ENCODE measurements at places on chromosomes 1 and 21.

- no peak for DNase-seq
These were observed 25.0 kb downstream of the ZSCAN20 start for GRCh38 chr1:33497410-33497809.

DNA sequence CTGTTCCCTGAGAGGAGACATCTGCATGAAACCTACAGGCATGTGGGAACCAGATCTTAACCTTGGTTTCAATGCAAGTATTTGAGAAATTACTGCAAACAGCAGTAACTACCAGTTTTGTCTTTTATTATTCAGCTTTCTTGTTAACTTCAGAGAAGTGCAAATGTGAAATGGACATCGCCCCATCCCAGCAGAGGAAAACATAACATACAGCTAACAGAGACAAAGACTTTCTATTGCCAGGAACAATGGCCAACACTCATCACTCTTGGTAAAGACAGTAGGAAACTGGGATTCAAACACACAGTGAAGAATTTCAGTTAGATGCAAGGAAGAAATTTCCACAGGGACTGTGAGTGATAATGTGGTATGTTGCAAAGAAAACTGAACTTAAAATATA, 115.1 kb downstream of the SLC30A10 start:
- no peak for DNase-seq

- DNase-seq = no peak
These were observed 20.4 kb upstream of the HPDL start for GRCh38 chr1:45306319-45306718.

GRCh38 chr1:29645586-29645985, 409.3 kb downstream of the PTPRU start:
- DNase-seq = no peak

DNA sequence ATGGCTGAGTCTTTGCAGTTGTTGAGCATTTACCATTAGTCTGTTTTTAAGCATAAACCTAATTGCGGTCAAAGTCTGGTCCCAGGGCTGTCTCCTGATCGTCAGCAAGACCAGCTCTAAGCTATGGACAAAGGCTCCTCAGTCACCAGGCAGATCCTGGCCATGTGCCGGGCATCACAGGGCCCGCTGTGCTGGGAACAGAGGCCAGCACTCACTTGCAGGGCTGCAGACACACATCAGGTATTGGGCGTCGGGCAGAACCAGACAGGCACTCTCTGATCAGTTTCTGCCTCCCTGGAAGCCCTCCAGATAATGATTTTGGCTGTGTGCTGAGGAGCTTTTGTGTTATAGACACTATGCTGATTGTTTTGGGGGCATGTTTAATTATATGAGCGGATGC, 26.6 kb downstream of the TMEM51 start:
- no peak for DNase-seq

DNA sequence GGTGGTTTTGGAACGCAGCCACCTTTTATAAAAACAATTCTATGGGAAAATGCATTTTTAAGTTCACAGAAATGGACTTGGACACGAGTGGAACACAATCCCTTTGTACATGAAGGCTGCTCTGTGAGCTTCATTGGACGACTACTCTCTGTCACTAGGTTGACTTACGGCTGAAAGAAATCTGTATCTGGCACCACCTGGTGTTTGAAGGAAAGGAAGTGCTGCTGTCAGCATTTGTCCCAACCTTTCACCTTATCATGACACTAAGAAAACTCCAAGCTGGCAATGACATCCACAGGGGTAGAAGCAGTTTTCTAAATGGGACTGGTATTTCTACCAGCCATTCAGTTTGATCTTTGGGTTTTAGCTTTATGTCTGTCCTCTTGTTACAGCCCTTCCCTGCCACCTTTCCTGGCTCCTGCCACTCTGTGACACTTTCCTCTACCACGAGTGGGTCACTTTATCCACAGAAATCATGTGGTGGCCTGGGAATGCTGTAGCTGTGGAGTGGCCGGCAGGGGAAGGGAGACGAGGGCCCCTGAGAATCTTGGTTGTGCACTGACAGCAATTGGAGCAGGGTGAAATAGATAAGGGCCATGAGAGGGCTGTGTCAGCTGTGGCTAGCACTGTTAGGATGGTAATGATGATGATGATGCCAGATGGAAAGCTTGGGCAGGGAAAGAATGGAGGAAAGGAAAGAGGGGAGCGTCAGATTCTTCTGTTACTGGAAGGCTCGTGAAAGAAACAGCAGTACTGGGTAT, 85.2 kb downstream of the TBX19 start:
- no peak for DNase-seq

DNA sequence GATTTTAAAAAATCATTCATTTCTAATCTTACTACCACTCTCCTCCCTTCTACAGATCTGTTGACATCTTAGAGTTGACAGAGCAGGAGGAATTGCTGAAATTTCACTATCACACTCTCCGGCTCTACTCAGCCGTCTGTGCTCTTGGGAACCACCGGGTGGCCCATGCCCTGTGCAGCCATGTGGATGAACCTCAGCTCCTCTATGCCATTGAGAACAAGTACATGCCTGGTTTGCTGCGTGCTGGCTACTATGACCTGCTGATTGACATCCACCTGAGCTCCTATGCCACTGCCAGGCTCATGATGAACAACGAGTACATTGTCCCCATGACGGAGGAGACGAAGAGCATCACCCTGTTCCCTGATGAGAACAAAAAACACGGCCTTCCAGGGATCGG, 276.7 kb downstream of the ZP4 start:
- DNase-seq = no peak

- no peak for DNase-seq
These were observed 94.4 kb downstream of the PATJ start for GRCh38 chr1:61836649-61837048.

- DNase-seq = no peak
These were observed 35.2 kb downstream of the TEX35 start for GRCh38 chr1:178548108-178548507.

DNA sequence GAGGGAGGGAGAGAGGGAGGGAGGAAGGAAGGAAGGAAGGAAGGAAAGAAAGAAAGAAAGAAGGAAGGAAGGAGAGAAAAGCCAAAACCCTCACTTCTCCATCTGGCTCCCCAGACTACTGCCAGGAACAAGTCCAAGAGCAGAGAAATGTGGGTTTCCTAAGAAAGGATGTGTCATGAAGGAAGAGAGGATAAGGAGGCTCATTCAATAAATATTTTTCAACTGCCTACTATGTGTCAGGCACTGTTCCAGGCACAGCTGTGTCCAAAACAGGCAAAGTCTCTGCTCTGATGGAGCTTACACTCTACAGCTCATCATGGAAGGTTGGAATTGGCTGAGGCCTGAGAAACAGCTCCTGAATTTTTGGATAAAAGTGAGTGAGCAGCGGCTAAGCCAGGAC, 42.6 kb upstream of the ATP2B4 start:
- DNase-seq = no peak

DNA sequence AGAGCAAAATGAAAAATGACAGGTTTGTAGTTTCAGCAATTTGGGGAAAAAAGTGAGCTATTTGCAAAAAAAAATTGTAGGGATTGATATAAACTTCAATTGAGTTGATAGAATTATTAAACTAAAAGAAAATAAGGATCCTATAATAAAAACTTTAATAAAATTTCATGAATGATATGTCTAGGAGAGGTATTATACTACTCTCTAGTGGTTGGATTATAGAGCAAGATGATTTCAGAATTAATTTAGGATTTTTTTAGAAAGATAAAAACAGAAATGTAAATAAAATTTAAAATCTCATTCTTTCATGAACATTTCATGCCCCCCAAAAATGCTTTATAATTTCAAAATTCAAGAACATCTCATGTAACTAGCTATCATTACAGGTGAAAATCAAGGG, 430.4 kb downstream of the DSCAM start:
- no peak for DNase-seq

- DNase-seq = no peak
These were observed 19.3 kb downstream of the INSRR start for GRCh38 chr1:156839426-156840109.

GRCh38 chr21:32099812-32100416, 178.9 kb downstream of the MIS18A start:
- DNase-seq = no peak

- DNase-seq = no peak
These were observed 108.2 kb downstream of the TIAM1 start for GRCh38 chr21:31235671-31236450.

- DNase-seq = no peak
These were observed 39.4 kb upstream of the GADD45A start for GRCh38 chr1:67645495-67646144.

GRCh38 chr1:28519946-28520725, 14.3 kb downstream of the RCC1 start:
- DNase-seq = no peak

DNA sequence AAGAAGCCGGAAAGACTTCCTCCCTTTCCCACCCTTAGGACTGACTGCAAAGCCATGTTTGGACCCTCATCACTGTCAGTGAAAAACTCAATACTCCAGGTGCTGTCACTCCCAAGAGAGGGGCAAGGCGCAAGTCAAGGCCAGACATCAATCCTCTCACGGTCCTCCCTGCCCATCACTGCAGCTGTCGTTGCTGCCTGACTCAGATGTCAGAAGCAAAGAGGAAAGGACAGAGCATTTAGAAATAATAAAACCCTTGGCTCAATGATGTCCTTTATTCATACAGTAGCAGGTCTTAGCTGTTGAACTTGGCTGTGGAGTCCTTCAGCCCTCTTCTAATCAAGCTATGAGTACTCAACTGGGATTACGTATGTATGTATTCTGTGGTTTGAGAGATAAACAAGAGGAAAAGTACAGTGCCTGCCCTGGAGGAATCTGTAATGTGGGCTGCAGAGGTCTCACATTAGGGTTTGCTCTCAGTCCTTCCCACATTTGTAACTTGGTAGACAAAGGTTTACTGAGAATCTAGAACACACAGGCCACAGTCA, 13.5 kb downstream of the SUSD4 start:
- DNase-seq = no peak

DNA sequence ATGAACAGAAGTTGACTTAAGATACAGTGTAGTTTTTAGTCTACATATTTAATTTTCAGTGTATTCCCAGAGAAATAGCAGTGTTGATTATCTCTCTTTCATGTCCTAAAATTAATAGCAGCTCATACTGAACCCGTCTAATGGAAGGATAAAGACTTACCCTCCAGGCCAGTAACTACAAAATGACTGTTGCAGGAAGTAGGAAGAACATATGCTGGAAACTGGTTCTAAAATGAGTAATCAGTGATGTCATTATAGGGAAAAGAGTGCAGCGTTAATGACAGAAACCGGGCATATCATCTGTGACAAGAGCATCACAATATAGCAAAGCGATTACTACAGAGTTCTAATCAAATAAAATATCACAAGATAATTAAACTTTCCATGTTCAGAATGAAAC, 385.5 kb downstream of the SMYD3 start:
- no peak for DNase-seq

DNA sequence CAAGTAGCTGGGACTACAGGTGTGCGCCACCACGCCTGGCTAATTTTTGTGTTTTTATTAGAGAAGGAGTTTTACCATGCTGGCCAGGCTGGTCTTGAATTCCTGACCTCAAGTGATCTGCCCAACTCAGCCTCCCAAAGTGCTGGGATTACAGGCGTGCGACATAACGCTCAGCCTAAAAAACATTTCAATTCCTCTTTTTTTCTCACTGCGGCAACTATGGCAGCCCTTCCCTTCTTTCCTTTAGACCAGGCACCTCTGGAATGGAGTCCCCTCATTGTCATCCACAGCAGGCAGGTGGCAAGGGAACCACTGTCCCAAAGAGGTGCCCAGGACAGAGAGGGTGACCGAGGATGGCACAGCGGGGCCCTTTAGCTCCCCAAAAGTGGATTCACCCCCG, 14.1 kb downstream of the CEP104 start:
- DNase-seq = no peak

GRCh38 chr1:155509064-155509463, 53.5 kb downstream of the ASH1L start:
- no peak for DNase-seq

- DNase-seq = no peak
These were observed 9.1 kb downstream of the ASPM start for GRCh38 chr1:197137322-197137721.

DNA sequence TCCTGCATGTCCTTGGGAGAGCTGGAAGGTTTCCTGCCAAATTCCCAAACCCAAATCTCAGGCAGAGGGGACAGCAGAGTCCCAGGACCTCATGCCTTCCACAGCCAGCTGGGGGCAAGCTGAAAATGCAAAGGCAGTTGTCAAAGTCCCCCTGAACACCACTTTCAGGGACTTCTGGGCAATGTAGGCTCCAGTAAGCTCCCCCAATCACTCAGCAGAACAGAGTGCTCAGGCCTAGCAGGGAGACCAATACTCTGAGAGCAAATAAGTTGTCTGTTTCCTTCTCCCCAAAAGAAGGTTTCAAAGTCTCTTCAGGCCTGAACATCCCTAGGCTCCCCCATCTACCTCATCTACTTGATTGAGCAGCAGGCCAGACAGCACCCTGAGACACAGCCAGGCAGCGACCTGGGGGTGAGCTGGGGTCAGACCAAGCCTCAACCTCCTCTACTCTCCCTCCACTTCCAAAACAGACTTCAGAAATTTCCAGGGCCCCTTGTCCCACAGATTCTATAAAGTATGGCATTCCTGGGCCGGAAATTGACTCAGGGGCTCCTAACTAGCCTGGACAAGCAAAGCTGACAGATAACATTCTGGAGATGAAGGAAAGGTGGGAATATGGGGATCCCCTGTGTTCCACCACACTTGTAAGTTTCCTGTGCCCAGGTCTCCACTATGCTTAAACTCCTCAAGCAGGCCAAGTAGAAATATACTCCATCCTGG, 1.9 kb downstream of the SLC9A1 start:
- DNase-seq = no peak

- no peak for DNase-seq
These were observed 29.8 kb upstream of the TADA1 start for GRCh38 chr1:166905900-166906299.

DNA sequence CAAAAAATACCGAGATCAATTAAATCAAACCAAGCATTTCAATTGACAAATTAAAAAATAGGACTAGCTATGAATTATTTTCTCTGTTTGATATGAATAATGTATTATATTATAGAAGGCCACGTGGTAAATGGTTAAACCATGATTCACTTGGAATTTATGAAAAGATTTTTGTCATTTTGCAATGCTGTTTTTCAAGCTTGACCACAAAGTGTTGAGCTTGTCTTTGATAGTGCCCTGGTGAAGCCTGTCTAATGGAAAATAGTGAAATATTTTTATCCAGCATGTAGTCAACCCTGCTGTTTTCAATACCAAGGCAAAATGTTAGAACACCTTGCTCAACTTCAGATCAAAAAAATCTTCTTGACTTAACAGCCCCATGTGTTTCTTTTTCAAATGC, 288.0 kb upstream of the PRMT6 start:
- no peak for DNase-seq
